Fibroblast of skin of left biceps (primary cell): ENCODE measurements at places on chromosomes 4 and X.
A peak's percentile ranks its signal among the peaks of the same experiment; 100 is the strongest.

DNA sequence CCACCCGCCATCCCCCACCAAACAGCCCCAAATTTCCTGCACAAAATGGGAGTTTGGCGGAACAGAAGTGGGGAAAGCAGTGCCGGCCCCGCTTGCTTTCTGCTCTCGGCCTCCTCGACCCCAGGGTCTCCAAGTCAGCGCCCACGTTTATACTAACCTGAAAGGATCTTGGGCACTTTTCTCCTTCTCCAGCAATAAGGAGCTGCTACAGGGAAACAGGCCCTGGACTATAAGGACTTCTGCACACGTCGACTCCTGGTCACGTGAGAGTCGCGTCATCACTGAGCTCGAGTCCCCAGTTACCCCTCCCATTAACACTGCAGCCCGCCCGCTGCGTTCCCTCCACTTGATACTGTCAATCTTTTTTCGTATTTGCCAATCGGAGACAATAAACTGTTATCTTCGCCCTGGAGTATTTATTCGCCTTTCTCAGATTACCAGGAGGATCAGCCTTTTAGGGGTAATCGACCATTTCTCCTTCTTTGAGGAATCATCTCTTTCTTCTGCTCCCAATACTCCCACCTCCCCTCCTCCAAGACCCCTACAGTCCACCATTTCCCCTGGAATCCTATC, at the start of gene TCEAL8:
Gene TCEAL8, minus strand, starts transcription at position 235 of the 573 bp plus-strand sequence. CDS start 1,176 bp downstream, outside the sequence.
- peak; percentile 34 for DNase-seq

DNA sequence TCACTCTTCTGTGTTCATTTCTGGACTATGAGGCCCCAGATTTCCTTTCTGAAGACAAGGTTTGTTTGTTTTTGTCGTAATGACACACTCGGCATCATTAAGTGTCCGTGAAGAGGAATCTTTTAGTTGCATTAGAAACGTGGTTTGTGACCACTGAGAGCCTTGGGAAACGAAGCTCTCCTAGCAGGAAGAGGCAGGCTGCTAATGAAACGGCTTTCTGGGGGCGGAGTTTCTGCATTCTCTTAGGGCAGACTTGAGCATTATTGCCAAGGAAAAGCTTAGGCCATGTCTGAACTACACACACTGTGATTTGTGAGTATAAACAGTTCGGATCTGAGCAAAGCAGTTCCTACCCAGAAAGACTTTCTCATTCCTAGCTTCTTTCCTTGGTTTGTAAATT, 64.0 kb downstream of the SOX3 start:
- DNase-seq = no peak

GRCh38 chr4:70449220-70449619, 22.8 kb upstream of the MUC7 start:
- DNase-seq = no peak

- DNase-seq = no peak
These were observed 107.2 kb upstream of the LIMCH1 start for GRCh38 chr4:41430792-41431191.

GRCh38 chr4:155667568-155668511, 1.2 kb downstream of the GUCY1A1 start:
- no peak for DNase-seq

DNA sequence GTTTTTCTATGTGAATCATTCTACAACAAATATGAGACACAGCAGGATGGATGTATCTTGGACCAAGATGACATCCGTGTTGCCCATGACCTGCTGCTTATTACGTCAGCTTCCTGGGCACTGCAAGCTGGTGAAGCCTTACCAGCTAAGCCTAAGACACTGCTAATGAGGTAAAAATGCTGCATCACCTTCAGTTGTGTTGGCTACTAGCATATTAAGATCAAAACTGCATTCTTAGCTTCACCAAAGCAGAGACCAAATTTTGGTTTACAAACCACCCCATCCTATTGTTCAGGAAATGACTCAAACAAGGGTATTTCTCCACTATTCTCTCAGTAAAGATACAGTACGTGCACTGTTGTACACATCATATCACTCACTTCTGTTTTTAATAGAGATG, 50.3 kb downstream of the MAML3 start:
- DNase-seq = no peak

GRCh38 chr4:138414202-138414601, 172.1 kb upstream of the SLC7A11 start:
- DNase-seq = no peak

- no peak for DNase-seq
These were observed 273.5 kb upstream of the ADGRL3 start for GRCh38 chr4:60926624-60927023.

DNA sequence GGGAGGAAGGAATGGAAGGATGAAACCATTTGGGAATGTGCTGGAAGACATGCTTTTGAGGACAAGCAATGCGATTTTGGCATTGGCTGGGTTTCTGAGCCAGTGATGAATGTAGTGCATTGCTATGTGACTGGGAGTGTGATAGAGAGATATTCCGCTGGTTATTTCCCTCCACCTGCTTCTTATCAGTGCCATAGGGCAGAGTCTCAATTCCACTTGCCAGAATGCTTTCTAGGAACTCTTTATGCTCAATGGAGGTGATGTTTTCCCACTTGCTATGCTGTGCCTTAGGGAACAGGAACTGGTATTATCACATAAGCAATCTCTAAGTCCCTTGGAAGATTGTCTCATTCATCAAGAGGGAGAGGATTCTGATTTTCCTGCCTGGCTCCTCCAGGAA, 28.0 kb downstream of the TBL1X start:
- DNase-seq = no peak

- DNase-seq = no peak
These were observed 32.7 kb downstream of the ELF2 start for GRCh38 chr4:139144161-139144859.

- DNase-seq = no peak
These were observed 5.2 kb upstream of the ARX start for GRCh38 chrX:25020905-25021449.

DNA sequence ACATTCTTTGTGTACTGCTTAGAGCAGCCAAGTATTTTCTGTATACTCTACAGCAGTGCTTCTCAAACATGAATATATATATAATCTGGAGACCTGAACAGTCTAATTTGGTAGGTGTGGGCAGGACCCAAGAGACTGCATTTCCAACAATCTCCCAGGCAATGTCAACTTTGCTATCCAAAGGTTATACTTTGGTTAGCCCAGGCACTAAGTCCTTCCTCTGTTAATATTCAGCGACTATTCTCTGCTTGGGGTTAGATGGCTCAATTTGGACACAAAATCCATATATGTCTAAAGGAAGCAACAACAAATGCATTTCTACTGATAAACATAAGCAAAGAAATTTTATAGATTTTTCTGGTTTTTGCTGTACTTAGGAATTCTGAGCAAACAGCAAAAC, 480.0 kb upstream of the RPS6KA3 start:
- DNase-seq = no peak

GRCh38 chr4:156781852-156782251, 189.7 kb downstream of the PDGFC start:
- no peak for DNase-seq

GRCh38 chrX:21745756-21746155, 12.2 kb downstream of the SMPX start:
- no peak for DNase-seq

GRCh38 chr4:20617678-20618396, 82.4 kb upstream of the PACRGL start:
- DNase-seq = no peak

DNA sequence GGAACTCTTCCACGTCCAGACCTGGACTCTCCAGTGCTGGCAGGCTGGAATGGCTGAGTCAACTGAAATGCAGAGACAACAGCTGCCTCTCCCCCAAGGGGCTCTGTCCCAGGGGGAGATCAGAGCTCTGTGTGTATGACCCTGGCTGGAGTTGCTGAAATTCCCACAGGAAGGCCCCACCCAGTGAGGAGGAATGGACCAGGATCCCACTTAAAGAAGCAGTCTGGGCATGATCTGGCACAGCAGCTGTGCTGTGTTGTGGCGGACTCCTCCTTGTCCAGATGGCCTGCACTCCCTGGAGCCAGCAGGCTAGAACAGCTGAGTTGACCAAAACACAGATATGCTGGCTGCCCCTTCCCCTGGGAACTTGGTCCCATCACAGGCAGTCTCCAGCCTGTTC, 25.4 kb downstream of the C4orf17 start:
- DNase-seq = no peak

DNA sequence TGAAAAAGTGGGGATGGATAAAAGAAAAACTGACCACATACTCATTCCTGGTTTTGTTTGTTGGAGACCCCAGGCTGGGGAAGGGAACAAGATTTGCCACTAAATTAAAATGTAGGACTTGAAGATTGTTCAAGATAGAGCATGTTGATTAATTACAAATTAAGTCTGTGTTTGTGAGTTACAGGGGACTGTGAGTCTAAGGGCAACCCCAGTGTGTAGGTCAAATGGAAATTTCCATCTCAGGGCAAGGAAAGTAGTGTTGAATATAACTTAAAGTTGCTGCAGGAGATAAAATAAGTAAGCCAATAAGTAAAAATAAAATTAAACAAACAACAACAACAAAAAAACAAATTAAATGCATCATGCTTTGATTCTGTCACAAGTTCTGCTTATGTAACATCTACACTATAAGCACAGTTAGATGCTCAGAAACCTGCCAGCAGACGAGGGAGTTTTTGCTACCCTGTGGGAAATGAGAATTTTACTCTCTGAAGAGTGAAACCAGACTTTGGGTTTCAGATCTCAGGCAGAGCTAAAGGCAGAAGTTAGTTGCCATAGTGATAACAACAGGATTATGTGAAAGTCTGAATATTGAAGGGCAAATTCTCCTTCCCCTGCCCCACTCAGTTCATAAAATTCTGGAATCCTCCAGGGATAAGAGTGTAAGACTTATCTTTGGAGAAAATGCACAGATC, 352.3 kb downstream of the GRXCR1 start:
- no peak for DNase-seq

GRCh38 chr4:123974386-123975149, 578.0 kb downstream of the SPRY1 start:
- peak; percentile 6 for DNase-seq

- no peak for DNase-seq
These were observed 1.4 kb downstream of the VEGFD start for GRCh38 chrX:15382813-15383212.

GRCh38 chr4:19380600-19380999, 871.1 kb upstream of the SLIT2 start:
- DNase-seq = no peak

GRCh38 chrX:132127743-132128142, at the start of gene FRMD7:
FRMD7 (minus strand) TSS chrX:132128020; CDS start chrX:132127844, 176 bp downstream.
- peak; percentile 17 for DNase-seq

GRCh38 chrX:103941201-103941975, 21.0 kb upstream of the TMSB15B start:
- no peak for DNase-seq

- DNase-seq = no peak
These were observed 30.7 kb downstream of the TAF7L start for GRCh38 chrX:101260435-101260834.

DNA sequence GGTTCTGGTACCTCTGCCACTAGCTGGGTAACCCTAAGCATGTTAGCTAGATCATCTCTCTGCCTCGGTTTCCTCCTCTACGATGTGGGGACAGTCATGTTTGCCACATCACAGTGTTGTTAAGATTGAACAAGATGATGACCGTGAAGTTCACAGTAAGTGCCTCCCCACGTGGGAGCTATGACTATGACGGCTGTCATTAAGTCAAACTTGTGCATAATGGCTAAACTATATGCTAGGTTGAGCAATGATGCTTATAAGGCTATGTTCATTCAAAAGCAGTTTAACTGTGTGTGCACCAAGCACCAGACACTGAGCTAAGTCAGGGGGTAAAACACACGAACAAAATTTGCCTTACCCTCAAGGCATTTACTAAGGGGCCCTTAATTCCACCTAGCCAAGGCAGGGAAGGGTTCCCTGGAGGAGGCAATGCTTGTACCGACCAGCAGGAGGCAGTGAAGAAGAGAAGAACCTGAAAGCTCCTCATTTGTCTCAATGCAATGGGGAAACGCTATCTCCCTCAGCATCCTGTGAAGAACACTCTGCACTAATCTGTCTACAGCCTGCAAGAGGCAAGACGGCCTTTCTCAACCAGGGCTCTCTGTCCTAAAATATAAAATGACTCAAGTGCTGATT, 52.9 kb downstream of the MAP7D2 start:
- DNase-seq = no peak

DNA sequence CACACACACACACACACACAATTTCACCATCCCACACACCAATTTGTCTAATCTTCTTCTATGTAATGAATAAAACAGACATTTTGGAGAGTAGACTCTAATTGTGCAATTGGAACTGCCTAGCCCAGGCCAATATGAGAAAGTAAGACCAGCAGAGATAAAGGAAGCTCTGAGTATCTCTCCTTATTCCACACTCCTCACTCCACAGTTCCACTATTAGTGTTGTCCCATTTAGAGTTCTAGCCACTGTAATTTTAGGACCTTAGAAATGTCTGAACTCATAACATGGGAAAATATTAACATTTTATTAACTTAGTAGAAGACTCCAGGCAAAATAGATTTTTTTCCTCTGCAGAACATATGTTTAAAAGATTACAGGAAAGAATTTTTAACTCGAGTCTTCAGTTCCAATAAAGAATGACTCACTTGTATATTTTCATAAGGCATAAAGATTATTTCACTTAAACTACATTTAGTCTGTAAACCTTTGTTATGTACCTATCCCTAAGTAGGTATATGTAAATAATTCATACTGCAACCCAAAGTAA, 297.6 kb upstream of the INTU start:
- DNase-seq = no peak

DNA sequence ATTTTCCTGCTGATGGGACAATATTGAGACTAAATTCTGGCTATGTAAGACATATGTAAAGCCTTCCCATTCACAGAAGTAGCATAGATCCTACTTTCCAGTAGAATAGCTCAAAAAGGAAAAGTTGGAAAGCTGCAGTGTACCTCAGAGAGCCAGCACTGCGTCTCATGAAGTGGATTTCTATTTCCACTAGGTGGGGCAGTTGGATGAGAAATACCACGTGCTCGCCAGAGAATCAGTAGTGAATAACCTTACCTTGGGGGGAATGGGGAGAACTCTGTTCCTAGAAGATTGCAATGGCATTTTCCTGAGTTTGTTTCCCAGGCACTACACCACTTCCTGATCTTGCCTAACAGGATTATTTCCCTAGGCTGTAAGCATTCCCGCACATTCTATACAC, 907.1 kb downstream of the FSTL5 start:
- no peak for DNase-seq

- DNase-seq = no peak
These were observed 64.0 kb upstream of the PGM2 start for GRCh38 chr4:37762294-37762990.

DNA sequence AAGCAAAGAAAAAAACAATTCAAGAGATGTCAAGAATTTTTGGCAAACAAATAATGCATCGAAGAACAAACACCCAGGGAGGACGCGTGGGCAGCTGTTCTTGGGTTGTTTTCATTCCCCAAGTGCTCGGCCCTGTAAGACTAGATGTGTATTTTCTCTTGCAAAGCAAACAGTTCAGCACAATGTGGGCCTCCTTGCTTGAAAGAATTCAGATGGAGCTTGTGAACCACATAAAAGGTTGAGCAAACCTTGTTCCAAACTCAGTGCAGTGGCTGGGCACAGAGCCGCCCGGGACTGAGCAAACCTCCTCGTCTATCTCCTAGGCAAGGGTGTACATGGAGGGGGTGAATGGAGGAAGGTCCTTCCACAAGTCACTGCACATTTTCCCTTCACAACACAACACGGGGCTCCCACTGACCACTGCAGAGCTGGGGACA, 82.4 kb downstream of the HTRA3 start:
- no peak for DNase-seq

- no peak for DNase-seq
These were observed 18.4 kb upstream of the MGST2 start for GRCh38 chr4:139647184-139647583.

GRCh38 chr4:45004326-45004725, 278.0 kb upstream of the GNPDA2 start:
- no peak for DNase-seq
